ENCODE measurements at places on chromosomes 16 and 17. TPM values are rescaled to one million over a fixed set of nuclear protein-coding genes. Genes with fewer than 3 reads are reported as not detected.

TNS4 gene
- polyA plus RNA-seq, result 0.05 TPM

PTX4 gene
- 0.05 TPM for polyA plus RNA-seq

CALB2 gene
- 0.58 TPM for polyA plus RNA-seq

MGAT5B gene
- polyA plus RNA-seq, result 0.35 TPM

HIGD1B gene
- polyA plus RNA-seq, result 0.34 TPM

KRT32 gene
- polyA plus RNA-seq, result 0.09 TPM

PRCD gene
- polyA plus RNA-seq, result 0.72 TPM

CHD9NB gene
- polyA plus RNA-seq, result 0.34 TPM

MARVELD3 gene
- not detected for polyA plus RNA-seq

BCO1 gene
- polyA plus RNA-seq, result 0.10 TPM

CPNE7 gene
- 14.5 TPM for polyA plus RNA-seq

ZNF629 gene
- polyA plus RNA-seq, result 6.2 TPM

HOXB1 gene
- not detected for polyA plus RNA-seq

IGF2BP1 gene
- 1.4 TPM for polyA plus RNA-seq

TBX4 gene
- polyA plus RNA-seq, result 93.9 TPM

CCL16 gene
- not detected for polyA plus RNA-seq

NPIPB6 gene
- polyA plus RNA-seq, result 0.23 TPM

Measured in fibroblast of lung (primary cell).